Activated CD4-positive, CD25-positive, alpha-beta regulatory T cell treated with anti-CD3 and anti-CD28 coated beads, Interleukin-2, amount 50 U/mL, for 72 hours (primary cell): ENCODE measurements at places on chromosomes 7 and 10.

- DNase-seq = no peak
Observed at GRCh38 chr10:72370201-72370722, 15.5 kb upstream of the DNAJB12 start.

DNA sequence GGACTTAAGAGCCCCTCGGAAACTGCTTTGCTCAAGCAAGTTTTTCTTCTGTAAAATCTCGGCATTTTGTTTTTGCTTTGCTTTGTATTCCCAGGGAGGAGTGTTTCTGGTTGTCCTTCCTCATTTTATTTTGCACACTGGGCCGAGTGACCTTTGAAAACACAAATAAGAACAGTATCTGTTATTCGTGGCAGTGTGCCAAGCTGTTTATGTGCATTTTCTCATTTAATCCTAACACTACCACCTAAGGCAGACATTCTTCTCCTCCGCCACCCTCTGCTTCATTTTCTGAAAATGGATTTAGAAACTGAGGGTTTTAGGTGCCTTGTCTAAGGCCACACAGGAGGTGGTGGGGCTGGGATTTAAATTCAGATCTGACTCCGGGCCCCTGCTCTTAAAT lies 218.5 kb downstream of the TCF7L2 start:
- DNase-seq = no peak

DNA sequence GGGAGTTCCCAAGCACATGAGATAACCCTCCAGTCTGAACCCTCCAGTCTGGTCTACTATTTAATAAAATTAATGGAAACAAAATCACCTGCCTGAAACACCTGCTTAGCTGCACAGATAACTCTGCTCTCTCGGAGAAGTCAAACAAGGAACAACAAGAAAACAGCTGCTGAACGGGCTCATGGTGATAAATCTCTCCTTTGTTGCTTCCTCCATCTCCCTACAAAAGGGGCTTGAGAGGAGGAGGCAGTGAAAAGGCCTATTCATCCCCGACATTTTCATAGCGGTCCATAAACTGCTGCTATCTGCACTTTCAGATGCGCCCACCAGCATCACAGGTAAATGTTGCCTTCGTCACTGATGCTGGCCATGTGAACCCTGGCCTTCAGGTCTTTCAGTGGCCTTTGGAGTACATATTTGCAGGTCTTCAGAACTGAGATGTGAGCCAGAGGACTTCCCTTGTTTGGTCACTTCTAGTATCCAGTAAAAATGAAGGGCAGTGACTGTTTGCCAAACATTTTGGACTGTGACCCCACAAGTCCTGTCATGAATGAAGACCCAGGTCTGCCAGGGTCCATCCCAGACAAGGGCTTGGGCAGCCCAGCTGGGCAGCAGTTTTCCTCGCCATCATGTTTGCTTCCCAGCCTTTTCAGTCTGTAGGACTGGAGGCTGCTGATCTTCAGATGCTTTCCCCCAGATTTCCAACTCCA lies 15.9 kb downstream of the FKBP6 start:
- no peak for DNase-seq

DNA sequence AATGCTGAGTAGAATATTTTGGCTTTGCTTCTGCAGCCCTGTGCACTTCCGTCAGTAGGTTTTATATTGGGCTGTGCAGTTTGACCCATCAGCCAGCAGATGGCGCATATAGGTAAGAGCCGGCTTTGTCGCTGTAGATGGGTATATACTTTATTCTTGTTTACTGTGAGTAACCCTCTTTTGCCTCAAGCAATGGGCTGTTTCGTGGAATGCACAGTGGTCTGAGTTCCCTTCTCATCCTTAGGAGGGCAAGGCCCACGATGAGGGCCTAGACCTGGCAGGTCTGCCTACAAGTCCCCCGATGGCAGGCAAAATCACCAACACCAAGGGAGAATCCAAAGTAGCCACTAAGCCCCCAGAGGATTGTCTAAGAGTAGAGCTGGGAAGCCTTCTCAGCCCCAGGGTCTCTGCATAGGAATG lies 1002.9 kb upstream of the KCND2 start:
- no peak for DNase-seq

DNA sequence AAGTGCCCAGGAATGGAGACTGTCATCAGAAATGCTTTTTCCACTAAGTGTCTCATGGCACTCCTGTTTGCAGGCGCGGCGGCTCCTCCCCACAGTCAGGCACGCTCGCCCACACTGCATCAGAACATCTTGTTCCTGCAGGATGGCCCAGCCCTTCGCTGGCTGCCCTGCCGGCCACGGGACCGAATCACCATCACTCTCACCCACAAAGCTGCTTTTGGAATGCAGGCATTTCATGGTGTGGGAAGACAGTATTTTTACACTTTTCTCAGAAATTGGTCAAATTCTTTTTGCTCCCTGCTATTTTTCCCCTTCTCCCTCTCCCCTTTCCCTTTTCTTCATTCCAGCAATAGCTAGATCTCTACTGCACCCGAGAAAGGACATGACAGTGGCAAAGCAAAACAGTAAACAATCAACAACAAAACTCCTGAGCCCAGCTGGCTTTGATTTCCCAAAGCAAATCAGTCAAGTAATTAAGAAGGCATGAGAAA lies 176.1 kb upstream of the TNS3 start:
- DNase-seq = no peak

GRCh38 chr10:90424730-90425129 lies 433.1 kb downstream of the HTR7 start:
- no peak for DNase-seq

DNA sequence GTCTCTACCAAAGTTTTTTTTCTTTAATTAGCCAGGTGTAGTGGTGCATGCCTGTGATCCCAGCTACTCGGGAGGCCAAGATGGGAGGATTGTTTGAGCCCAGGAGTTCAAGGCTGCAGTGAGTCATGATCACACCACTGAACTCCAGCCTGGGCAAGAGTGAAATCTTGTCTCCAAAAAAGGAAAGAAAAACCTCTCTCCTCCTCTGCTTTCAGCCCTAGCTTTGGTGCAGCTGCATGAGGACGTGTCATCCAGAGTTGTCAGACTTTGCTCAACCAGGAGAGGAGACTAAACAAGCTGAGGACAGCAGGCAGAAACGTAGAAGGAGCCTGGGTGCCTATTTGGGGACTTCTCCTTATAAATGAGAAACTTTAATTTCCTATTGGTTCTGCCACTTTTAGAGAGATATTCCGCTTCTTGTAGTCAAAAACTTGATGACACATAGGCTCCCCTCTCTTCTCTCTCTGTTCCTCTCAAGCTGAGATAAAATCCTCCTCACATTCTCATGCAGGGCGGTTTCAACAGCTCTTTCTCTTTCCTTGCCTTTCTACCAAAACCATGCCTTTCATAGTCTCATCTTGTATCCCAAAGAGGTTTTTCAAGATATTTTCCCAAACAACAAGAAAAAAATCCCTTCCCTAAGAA lies 205.4 kb downstream of the ARHGAP12 start:
- DNase-seq = no peak

GRCh38 chr7:600149-601035 lies 80.7 kb upstream of the PDGFA start:
- DNase-seq = no peak

- DNase-seq = no peak
Observed at GRCh38 chr10:80015911-80016830, 62.3 kb upstream of the TMEM254 start.

DNA sequence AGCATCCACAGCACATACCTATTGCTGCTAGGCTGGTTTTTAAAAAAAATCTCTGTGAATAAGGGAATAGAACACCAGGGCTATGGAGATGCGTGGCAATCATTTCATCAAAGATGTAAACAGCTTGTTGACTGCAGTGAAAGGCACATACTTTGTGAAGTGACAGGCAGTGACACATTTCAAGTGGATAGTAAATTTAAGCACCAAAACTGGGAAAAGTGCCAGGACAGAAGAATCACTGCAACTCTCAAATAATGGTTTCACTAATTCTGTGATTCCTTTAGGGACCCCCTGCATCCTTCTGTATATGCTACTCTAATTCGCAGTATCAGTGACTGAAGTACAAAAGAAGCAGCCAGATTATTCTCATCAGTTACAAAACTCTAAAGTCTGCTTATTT lies 145.2 kb upstream of the KLF14 start:
- no peak for DNase-seq

DNA sequence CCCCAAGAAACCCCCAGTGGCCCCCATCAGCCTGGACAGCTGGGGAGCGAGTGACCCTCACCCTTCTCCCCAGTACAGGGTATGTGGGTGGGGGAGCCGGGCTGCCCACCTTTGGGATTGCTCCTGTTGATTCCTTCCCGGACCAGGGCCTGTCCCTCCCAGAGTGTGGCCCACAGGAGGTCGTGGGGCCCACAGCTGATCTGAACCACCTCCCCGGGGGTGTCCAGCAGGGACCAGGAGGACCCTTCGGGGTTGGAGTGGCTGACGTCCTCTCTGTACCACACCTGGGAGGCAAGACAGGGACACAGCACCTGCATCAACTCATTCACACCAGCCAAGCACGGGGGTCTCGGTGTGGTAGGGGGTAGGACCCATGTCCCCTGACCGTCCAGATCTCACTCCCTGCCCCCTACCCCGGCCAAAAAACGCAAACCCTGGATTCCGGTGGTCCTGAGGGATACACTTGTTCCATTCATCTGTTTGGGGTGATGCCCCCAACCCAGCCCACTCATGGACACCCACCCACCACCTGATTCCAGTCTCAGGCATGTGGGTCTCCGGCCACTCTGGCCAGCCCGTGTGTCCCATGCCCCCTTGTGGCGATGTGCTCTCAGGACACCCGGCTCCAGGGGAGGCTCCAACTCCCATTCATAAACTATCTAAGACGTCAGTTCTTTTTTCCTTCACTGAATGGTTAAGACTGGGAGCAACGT lies 10.9 kb downstream of the TECPR1 start:
- no peak for DNase-seq
